Activated T-helper 2 cell treated with anti-CD3 and anti-CD28 coated beads, Interferon-gamma antibody, Interleukin-2, Interleukin-4, amounts not matched to agents 10 μg/mL and 5 μg/mL and 100 μg/mL, durations not matched to agents 14 hours and 24 hours and 36 hours (primary cell): ENCODE measurements at places on chromosomes 4 and X. TPM values are rescaled to one million over a fixed set of nuclear protein-coding genes. Genes with fewer than 3 reads are reported as not detected.

DNA sequence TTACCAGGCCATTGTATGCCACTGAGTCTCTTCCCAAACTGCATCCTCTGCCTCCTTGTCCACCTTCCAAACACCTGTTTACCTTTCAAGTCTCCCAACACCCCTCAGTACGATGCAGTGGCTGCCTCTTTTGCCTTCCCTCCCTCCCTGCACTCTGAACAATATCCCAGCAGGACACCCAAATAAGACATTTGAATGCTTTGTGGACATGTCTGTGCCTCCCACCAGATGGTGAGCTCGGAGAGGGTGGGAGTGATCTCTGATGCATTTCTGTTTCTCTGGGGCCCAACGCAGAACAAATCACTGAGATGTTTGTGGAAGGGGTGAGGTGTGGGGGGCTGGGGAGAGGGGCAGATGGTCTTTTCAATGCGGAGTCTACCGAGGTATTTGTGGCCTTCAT is 33.4 kb downstream of the PJA1 start:
- DNase-seq = no peak
- H3K4me3 ChIP-seq = no peak overlapping the region
- H3K36me3 ChIP-seq = no peaks in the 10 kb centered on the region
- no peaks in the 10 kb centered on the region for H3K4me1 ChIP-seq

DNA sequence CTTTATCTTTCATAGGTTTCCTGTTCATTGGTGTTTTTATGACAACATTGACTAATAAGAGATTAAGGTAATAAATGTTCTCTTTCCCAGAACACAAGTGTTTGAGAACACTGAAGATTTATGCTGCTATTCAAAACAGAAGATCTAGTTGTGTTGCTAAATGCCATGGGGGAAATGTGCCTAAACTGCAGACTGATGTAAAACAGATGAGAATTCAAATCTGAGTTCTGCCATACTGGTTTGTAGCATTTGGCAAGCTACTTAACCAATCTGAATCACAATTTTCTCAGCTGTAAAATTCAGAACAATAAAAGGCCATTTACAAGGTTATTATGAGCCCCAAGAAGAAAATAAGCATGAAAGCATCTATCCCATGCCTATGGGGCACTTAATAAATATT is 2.3 kb downstream of the SLC10A6 start:
- DNase-seq = no peak
- no peaks in the 10 kb centered on the region for H3K36me3 ChIP-seq
- H3K27me3 ChIP-seq = no peaks in the 10 kb centered on the region
- H3K4me3 ChIP-seq = no peak overlapping the region
- no peak overlapping the region for H3K27ac ChIP-seq

DNA sequence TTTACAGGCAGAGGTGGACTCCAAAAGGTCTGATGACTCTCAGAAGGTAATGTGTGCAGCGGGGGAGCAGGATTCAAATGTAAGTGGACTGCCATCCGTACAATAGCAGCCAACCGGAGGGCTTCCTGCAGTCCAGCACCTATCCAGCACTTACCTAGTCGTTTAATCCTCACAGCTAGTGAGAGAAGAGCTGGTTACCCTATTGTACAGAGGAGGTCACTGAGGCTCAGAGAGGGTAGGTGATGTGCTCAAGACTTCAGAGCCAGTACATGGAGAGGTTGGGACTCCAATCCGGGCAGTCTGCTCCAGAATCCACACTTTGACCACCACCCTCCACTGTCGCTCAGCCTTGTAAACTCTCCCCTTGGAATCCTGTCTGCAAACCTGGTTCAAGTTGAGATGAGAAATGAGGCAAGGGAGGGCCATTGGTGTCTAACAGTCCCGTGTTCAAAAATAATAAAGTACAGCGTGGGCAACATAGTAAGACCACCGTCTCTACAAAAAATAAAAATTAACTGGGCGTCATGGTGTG is 22.5 kb upstream of the JAKMIP1 start:
- H3K4me3 ChIP-seq = no peak overlapping the region
- no peak overlapping the region for H3K27ac ChIP-seq
- no peaks in the 10 kb centered on the region for H3K36me3 ChIP-seq
- H3K4me1 ChIP-seq = no peaks in the 10 kb centered on the region

- no peaks in the 10 kb centered on the region for H3K36me3 ChIP-seq
- DNase-seq = no peak
- peaks cover 2% of the 10 kb centered on the region for H3K27me3 ChIP-seq
- no peak overlapping the region for H3K4me3 ChIP-seq
- H3K27ac ChIP-seq = no peak overlapping the region
These were observed 17.0 kb upstream of the AP1AR start for GRCh38 chr4:112214390-112215264.

DNA sequence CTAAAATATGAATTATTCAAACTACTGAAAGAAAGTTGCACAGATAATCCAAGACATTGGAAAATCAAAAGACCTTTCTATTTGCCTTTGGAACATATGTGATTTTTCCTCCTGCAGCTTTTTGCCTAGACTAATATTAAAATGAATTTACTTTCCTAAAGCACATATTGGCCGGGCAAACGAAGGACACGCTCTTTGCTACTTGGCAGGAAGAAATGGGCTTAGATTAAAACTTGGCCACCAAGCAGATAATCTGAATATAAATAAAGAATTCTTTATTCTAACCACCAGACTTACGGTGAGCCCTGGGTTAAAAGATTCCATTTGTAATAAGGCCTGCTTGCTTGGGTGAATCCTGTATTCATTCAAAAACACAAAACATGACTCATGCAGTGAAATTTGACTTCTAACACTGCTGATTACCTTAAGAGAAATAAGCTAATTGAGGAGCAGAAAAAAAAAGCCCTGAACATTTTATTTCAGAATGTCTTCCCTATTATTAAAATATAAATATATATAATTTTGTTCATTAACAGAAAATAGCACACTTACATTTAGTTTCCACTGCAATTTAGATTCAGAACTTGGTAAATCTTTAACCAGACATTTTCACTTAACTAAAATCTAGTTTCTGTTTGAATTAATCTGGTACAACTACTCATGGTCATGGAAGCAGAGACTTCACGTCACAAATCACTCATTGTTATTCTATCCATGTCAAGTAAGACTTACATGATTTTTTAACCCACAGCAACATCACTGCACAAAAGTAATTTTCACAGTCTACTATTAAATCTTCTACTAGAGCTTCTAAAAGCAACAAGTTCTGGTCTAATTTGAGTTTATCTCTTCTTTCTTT is 116.1 kb upstream of the PLAC1 start:
- peaks cover 43% of the 10 kb centered on the region for H3K36me3 ChIP-seq
- no peak for DNase-seq
- H3K27me3 ChIP-seq = no peaks in the 10 kb centered on the region
- no peaks in the 10 kb centered on the region for H3K4me1 ChIP-seq

DNA sequence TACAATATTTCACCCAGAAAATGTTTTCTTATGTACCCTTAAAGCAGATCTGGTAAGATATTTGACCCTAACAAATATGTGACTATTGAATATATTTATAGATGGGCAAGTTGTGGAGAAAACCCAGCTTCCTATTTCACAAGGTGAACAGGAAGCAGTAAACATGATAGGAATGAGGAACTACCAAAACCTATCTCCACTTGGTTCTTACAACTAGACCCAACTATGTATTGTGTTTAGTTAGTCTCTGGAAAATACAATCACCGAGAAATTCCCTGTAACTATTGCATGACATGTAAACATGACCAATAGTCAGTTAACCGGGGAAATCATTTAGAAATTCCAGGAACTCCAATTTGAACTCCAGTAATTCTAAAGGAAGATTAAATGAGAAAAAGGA is 8.4 kb upstream of the RXFP1 start:
- no peak overlapping the region for H3K27ac ChIP-seq
- no peak overlapping the region for H3K4me3 ChIP-seq
- H3K36me3 ChIP-seq = no peaks in the 10 kb centered on the region
- H3K4me1 ChIP-seq = no peaks in the 10 kb centered on the region
- DNase-seq = no peak

- H3K36me3 ChIP-seq = no peaks in the 10 kb centered on the region
- H3K4me1 ChIP-seq = peaks cover 29% of the 10 kb centered on the region
- peak; percentile 40 for DNase-seq
- H3K27ac ChIP-seq = peak overlapping the region; percentile 98
These were observed 570 bp downstream of the WDR44 start for GRCh38 chrX:118346258-118347094.

DNA sequence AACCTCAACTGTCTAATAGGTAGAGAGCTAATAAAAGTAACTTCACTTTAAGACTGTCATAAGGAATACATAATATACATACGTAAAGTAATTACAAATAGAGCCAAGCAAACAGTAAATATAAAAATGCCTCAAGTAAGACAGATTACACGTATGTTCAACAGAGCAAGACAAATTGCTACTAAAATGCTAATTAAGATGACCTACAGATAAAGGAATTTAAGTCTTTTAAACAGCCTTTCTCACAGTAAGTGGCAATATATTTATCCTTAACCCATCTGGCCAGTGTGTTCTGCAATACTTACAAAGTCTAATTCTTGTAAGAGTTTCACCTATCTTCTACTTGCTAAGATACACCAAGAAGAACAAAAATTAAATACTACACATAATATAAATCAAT is 12.7 kb downstream of the G3BP2 start:
- DNase-seq = no peak
- H3K27me3 ChIP-seq = no peaks in the 10 kb centered on the region
- peak overlapping the region; percentile 17 for H3K27ac ChIP-seq
- H3K4me1 ChIP-seq = peaks cover 49% of the 10 kb centered on the region
- H3K36me3 ChIP-seq = peaks cover 73% of the 10 kb centered on the region

DNA sequence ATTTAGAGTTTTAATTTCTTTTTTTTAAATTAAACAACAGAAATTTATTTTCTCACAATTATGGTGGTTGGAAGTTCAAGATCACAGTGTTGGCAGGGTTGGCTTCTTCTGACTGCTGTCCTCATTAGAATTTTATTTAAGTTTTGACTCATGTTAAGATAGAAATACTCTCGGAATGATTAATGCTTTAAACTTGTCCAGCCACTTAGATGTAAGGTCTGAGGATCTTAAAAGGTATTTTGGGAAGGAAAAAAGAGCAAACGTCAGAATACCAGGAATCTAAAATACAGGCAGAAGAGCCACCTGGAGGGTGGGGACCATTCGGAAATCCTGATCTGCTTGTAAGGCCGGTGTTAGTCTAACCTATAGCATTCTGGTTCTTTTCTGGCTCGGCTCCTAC is 423.0 kb upstream of the MAGEB2 start:
- DNase-seq = no peak
- no peaks in the 10 kb centered on the region for H3K4me1 ChIP-seq
- no peaks in the 10 kb centered on the region for H3K36me3 ChIP-seq
- H3K27ac ChIP-seq = no peak overlapping the region

GRCh38 chr4:109702950-109703663 is at the start of gene CASP6:
CASP6 (minus strand) TSS chr4:109703445; CDS start chr4:109703395, 50 bp downstream.
- DNase-seq = peak; percentile 73
- H3K27me3 ChIP-seq = no peaks in the 10 kb centered on the region
- peaks cover 21% of the 10 kb centered on the region for H3K36me3 ChIP-seq
- H3K4me3 ChIP-seq = peak within 1 kb of the TSS; percentile 85
- peaks cover 35% of the 10 kb centered on the region for H3K4me1 ChIP-seq

GRCh38 chr4:66562276-66562806 is 892.1 kb upstream of the EPHA5 start:
- no peak overlapping the region for H3K27ac ChIP-seq
- no peak for DNase-seq
- no peaks in the 10 kb centered on the region for H3K36me3 ChIP-seq
- no peaks in the 10 kb centered on the region for H3K27me3 ChIP-seq
- H3K4me1 ChIP-seq = no peaks in the 10 kb centered on the region

GRCh38 chr4:126799416-126799815 is 833.3 kb upstream of the INTU start:
- no peak overlapping the region for H3K4me3 ChIP-seq
- no peaks in the 10 kb centered on the region for H3K36me3 ChIP-seq
- H3K27me3 ChIP-seq = no peaks in the 10 kb centered on the region
- DNase-seq = no peak
- no peak overlapping the region for H3K27ac ChIP-seq

DNA sequence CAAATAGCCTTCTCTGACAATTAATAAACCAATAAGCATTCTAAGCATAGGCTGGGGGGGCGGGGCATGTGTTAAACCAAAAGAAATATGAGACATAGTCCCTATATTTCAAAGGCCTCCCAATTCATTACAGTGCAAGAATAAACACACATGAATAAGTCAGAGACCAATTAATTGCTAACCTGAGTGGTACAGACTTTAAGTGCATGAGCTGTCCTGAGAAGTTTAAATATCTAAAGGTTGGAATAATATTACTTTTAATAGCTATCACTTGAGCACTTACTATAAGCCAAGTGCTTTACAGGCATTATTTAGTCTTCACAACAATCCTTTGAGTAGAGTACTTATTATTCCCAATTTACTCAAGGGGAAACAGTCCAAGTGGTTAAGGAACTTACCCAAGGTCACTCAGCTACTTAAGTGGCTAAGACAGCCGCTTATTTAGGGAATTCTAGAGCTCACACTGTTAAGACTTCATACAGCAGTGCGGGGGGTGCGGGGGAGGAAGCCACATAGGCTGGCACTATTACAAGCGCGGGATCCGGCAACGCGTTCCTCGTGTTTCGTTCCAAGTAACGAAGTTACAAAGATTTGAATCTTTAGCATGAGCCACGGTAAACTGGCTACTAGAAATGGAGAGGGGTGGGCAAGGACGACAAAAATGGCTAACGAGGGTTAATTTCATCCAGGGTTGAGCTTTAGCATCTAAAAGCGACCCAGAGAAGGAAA is 1.4 kb downstream of the THOC2 start:
- H3K36me3 ChIP-seq = peaks cover 19% of the 10 kb centered on the region
- peak overlapping the region; percentile 96 for H3K4me3 ChIP-seq
- no peaks in the 10 kb centered on the region for H3K27me3 ChIP-seq
- H3K27ac ChIP-seq = peak overlapping the region; percentile 87
- H3K4me1 ChIP-seq = peaks cover 22% of the 10 kb centered on the region

Gene HPRT1
- total RNA-seq = 118 and 129 TPM in 2 replicates

Gene VCX2
- total RNA-seq = not detected in 2 replicates

Gene CEP44
- total RNA-seq = 17.4 and 19.6 TPM in 2 replicates

Gene CTPS2
- 7.7 and 9.3 TPM in 2 replicates for total RNA-seq

Gene PPARGC1A
- not detected in 2 replicates for total RNA-seq

Gene MGARP
- not detected in 2 replicates for total RNA-seq

Gene GAGE12H
- not detected in 2 replicates for total RNA-seq
